Fibroblast of the aortic adventitia (primary cell): ENCODE measurements at places on chromosomes 3 and 15.
A peak's percentile ranks its signal among the peaks of the same experiment; 100 is the strongest.

- no peak for DNase-seq
These were observed 135.3 kb downstream of the PCCB start for GRCh38 chr3:136385457-136385856.

DNA sequence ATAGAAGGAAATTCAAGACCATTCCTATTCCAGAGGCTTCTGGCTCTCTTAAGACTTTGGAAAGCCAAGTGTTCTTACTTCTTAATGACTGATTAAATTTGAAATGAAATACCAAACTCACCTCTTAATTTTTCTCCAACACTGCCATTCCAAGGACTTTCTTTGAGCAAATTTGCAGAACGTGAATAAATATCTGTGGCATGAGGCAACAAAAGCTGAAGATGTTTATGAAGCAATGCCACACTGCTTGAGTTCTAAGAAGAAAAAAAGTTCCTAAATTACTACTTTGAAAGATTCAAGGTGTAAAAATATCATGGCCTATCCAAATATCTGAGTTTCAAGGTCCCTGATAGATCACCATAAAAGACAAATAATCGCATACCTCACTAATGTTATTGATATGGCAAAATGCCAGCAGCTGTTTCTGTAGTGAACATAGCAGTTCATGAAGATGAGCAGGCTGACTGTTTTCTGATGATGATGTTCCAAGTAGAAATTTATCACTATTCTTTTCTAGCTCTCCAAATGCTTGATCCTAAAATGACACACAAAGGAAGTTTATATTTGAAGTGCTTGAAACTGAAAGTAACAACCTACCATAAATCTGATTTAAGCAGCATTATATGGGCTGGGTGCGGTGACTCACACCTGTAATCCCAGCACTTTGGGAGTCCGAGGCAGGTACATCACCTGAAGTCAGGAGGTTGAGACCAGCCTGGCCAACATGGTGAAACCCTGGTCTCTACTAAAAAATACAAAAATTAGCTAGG, 104.4 kb downstream of the HERC1 start:
- no peak for DNase-seq

GRCh38 chr15:95758851-95759250, 571.6 kb upstream of the NR2F2 start:
- no peak for DNase-seq

DNA sequence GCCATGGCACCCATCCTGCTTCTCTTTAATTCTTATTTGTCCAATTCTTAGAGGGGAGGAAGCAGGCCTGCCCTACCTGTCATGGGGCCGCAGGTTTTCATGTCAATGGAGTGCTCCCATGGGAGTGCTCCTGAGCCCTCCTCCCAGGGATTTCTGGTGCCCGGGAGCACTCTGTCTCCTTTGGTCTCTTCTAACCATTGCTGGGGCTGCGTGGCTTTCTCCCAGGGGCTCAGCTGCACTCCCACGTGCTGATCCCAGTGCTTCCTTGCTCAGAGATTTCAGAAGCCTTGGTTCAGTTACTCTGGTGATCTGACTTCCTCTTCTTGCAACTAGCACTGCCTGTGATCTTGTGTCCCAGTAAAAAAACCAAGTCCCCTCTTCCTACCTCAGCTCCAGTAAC, 68.0 kb upstream of the ARL8B start:
- no peak for DNase-seq

- no peak for DNase-seq
These were observed 145.8 kb downstream of the CBLB start for GRCh38 chr3:105722943-105723556.

- no peak for DNase-seq
These were observed 29.7 kb downstream of the XYLB start for GRCh38 chr3:38376098-38376816.

- no peak for DNase-seq
These were observed 387.4 kb upstream of the C2CD4B start for GRCh38 chr15:62552444-62552843.

DNA sequence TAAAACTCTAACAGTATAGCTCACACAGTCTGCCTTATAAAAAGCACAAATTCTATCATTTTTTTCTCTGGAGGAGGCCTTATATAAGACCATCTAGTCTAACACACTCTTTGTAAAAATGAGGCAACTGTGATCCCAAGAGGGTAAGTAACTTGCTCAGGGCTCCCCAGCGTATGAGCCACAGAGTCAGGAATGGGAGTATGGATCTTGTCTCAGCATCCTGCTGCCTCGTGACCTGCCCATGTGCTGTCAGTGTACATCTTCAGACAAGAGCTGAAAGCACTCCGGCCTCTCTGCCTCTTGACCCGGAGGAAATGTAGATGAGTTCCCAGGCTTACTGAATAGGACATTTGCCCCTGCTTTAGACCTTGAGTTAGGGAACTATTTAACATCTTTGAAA, 28.4 kb upstream of the MEF2A start:
- peak; percentile 38 for DNase-seq

- peak; percentile 77 for DNase-seq
These were observed at the start of gene SEMA6D for GRCh38 chr15:47717036-47717612. Gene SEMA6D (plus strand): TSS chr15:47717505. CDS start chr15:47759799, 42,294 bp downstream.
